ENCODE measurements at places on chromosomes 4 and X.

DNA sequence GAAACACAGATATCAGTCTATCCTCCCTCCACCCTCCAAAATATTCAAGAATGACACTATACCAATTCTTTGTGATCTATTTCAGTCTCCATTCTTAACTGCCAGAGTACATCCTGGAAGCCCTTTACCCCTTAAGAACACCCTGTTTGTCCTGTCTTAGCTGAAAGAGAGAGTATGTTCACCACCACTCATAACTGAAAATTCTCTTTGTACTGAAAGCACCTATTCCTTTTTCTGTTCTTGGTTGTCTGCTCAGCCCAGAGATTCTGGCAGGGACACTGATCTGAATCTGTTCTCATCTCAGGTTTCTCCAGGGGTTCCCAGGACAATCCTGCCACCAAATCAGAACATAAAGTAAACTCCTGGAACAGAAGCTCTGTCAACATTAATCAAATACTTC lies 25.4 kb upstream of the EREG start:
- DNase-seq: no peak

DNA sequence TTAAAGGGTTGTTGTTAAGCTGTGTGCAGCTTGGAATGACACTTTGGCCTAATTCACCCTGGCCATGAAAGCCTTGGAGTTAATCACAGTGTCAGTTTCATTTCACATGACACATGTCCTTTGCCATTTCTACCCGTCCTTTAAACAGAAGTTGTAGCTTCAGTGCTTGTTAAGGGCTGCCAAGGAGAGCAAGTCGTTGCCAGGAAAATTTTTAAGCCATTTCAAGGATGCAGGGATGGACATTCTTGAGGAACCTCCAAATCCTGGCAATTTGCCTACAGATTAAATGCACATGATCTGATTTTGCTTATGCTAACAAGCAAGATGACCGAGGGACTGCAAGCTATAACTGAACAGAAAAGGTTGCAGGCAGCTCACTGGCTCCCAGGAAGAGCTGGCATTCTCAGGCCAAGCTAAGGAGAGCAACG lies 40.5 kb downstream of the SETD7 start:
- no peak for DNase-seq

DNA sequence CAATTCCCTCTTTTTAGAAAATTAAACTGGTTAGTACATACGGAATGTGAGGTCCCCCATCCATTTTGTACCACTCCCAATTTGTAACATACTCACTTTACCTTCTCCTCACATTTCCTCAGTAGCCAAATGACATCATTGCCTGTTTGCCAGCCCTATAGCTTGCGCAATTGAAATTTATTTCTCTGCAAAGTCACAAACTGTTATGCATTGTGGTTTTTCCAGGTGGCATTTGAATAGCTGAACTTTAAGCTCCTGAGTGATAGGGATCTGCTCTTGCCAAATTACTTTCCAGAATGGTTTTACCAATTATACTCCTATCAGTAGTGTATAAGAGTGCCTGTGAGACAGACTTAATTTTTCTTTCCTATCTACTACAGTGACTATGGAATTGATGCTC lies 7.7 kb downstream of the COL4A5 start:
- no peak for DNase-seq

GRCh38 chr4:98166025-98166730 lies 22.9 kb upstream of the STPG2 start:
- no peak for DNase-seq

GRCh38 chr4:20428436-20429160 lies 176.9 kb downstream of the SLIT2 start:
- DNase-seq: no peak

DNA sequence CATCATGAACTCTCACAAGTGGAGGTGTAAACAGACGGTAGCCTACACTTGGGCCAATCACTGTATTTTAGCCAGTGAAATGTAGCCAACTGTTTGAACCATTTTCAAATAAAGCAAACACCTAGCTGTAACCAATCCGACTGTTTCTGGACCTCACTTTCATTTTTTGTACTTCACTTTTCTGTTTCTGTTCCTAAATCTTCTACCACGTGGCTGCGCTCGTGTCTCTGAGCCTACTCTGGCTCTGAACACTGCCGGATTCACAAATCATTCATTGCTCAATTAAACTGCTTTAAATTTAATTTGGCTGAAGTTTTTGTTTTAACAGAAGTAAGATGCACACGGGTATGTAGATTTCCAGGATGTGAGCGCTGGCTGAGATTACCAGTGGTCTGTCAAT lies 319.1 kb downstream of the RAPGEF2 start:
- DNase-seq: no peak

GRCh38 chr4:150080337-150080736 lies 2.1 kb downstream of the DCLK2 start:
- no peak for DNase-seq

DNA sequence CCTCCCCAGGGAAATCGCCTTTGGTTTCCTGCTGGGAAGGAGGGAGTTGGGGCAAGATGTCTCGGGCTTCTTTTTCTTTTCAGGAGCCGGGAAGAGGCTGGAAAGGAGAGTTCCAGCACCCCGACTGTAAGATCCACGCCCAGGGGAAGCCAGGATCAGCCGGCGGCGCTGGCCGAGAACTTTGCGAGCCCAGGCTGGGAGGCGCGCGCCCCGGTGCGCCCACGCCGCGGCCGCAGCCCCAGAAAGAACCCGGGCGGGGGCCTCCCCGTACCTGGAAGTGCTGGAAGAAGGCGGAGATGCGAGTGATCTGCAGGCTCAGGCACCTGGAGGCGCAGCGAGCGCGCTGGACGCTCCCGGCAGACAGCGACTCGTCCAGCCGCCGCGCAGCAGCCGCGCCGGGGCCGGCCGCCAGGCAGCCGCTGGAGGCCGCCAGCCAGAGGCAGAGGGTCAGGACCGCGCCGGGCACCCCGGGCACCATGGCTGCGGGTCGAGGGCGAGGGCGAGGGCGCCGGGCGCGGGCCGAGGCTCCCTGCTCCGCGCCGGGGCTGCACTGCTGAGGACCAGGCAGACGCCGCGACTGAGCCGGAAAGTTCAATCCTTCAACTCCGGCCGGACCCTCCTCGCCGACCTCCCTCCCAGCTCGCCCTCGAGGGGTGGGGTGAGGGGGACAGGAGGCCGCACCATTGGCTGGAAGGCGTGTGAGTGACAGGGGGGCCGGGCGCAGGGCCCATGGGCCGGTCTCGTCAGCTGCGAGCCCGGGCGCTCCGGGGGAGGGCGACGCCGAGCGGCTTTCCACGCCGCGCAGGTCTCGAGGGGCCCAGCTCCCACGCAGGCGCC lies at the start of gene ANOS1:
ANOS1 (minus strand) TSS at position 579 of the 837 bp plus-strand sequence; CDS start at position 478, 101 bp downstream.
- no peak for DNase-seq

DNA sequence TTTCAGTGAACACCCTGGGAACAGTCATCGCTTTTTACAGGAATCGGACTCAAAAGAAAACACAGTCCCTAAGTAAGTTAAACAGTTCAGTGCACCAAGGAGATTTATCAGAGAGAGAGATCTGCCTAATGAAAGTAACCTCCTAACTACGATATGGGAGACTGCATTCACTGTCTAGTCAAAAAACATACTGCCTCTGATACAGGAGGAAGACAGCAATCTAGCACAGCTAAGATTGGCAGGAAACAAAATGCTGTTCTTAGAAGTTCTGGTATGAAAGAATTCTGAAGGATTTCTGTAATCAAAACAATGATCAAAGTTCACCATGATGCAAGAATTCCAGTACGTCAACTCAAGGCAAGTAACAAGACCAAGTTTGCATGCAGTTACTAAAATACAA lies 92.8 kb downstream of the MAML3 start:
- DNase-seq: no peak
